Smooth muscle cell of the brain vasculature (primary cell): ENCODE measurements at places on chromosomes 5 and 9.

DNA sequence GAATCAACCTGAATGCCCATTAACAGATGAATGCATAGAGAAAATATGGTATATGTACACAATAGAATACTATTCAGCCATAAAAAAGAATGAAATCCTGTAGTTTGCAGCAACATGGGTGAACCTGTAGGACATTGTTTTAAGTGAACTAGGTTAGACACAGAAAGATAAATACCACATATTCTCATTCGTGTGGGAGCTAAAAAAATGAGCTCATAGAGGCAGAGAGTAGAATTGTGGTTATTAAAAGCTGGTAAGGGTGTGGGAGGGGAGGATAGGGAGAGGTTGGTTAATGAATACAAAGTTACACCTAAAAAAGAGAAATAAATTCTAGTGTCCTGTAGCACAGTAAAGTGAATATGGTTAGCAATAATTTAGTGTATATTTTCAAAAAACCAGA, 23.5 kb downstream of the PTTG1 start:
- no peak for DNase-seq

DNA sequence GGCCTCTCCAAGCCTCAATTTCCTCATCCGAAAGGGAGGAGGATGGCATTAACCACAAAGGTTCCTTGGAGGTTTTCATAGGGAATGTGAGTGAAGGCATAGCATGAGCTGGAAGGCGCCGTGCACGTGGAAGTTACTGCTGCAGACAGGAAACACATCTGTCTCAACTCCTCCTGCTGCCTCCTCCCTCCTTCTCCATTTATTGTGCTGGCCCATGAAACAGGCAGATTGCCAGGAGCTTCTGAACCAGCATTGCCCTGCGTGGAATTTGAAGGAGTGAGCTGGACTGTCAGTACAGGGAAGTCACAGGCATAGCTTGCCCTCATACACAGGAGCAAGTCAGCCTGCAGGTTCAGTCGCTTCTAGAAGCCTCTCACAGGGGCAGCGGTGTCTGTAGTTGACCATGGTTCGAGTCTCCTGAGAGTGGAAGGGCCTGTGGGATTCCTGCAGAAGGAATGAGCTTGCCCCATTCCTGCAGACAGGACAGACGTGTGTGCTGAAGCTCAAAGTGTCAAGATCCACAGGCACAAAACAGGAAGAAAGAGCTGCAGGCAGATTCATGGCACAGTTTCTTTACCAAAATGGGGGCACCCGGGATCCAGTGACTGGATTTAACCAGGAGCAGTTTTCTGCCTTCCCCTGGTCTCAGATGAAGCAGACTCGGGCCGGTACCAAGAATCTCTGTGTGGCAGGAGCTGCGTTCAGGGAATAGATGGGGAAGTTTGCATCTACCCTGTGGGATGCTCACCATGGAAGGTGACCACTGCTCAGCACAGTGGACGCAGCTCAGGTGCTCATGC, 48.7 kb upstream of the CTSL start:
- DNase-seq = no peak

DNA sequence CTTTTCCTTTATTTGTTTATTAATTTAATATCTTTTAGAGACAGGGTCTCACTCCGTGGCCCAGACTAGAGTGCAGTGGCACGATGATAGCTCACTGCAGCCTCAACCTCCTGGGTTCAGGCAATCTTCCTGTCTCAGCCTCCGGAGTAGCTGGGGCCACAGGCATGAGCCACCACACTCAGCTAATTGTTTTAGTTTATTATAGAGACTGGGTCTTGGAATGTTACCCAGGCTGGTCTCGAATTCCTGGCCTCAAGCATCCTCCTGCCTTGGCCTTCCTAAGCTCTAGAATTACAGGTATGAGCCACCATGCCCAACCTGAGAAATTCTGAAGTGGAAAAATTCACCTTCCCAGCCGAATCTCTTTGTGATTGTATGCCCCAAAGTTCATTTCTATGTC, 139.4 kb upstream of the SLC12A2 start:
- no peak for DNase-seq

GRCh38 chr5:145800181-145800580, 35.0 kb downstream of the PRELID2 start:
- DNase-seq = no peak

GRCh38 chr5:71748360-71748759, 29.3 kb downstream of the CARTPT start:
- DNase-seq = no peak

DNA sequence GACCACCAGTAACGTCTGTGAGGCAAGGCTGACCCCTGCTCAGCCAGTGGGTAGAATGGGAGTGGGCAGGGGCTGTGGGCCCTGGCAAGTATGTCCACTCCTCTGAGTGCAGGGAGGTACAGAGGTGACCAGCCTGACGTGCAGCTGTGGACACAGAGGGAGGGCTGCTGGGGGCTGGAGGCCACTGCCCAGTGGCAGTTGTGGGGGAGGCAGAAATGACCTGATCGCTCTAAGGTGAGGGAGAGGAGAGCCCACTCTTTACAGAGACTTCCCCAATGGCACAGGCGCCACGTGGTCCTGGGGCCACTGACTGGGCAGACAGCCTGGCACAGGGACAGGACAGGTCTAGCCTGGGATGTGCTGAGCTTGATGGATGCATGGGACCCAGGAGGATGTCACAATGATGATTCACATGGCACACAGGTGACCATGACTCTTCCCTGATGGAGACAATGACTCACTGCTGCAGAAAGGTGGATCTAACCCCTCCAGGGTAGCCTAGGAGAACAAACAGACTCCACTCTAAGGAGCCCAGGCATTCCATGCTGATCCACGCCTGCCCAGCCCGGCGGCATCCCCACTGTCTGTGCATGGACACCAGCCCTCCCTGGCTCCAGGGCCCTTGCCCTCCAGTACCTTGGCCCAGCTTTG, 7.7 kb downstream of the LPCAT1 start:
- DNase-seq = no peak
